Activated CD4-positive, alpha-beta T cell treated with anti-CD3 and anti-CD28 coated beads, Interleukin-2, amount 50 U/mL, for 1 hour (primary cell): ENCODE measurements at places on chromosomes 12 and 14.

GRCh38 chr12:6534945-6535696 lies 804 bp downstream of the GAPDH start:
- DNase-seq, result peak; percentile 68

GRCh38 chr12:49801141-49802063 lies 26.8 kb downstream of the NCKAP5L start:
- DNase-seq, result no peak

- DNase-seq, result no peak
Measured at GRCh38 chr12:112183141-112184021, 58.0 kb downstream of the TRAFD1 start.

DNA sequence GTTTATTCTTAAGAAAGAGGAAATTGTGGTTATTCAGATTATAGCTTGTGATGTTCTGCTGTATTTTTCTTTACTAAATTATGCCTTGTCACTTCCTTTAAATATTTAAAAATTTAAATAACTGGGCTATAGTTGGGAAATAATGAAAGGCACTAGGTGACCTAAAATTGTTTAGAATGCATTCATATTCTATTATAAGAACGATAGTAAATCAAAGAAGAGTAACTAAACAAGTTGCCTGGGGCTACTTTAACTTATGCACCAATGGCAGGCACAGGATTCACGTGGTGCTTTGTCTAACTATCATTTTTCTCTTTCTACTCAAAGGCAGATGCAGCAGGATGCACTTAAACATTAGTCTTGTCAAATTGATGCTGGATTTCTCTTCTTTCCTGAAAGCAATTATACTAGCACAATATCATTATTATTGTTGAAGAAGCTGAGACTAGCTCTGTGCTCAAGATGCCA lies 190.7 kb upstream of the PPFIA2 start:
- DNase-seq, result no peak

- no peak for DNase-seq
Measured at GRCh38 chr12:55972911-55973598, 823 bp upstream of the RAB5B start.

GRCh38 chr12:90543374-90543773 lies 411.6 kb downstream of the CCER1 start:
- no peak for DNase-seq

GRCh38 chr14:61174441-61174891 lies 106.7 kb downstream of the TMEM30B start:
- DNase-seq, result no peak

- no peak for DNase-seq
Measured at GRCh38 chr14:70776197-70776596, 33.1 kb downstream of the MAP3K9 start.

DNA sequence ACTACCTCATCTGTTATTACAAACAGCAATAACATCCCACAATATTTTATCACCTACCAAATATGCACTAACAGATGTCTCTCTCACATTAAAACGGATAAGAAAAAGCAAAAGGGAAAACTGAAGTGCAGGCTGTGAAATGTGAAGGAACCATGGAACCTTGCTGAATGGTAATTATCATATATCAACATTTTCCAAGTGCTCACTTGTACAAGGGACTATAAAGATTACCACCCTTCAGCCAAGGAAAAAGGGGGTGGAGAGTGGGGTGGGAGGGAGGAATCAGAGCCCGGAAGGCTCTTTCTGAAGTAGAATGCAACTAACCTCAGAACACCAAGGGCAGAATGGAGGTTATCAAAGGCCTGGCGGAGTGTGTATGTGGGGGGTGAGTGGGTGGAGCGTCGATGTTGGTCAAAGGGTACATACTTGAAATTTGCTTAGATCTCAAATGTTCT lies 1.2 kb downstream of the SNX6 start:
- DNase-seq, result peak; percentile 21

GRCh38 chr12:24947541-24948419 lies 1.1 kb downstream of the BCAT1 start:
- DNase-seq, result no peak

GRCh38 chr12:4490973-4491372 lies 45.4 kb upstream of the FGF6 start:
- DNase-seq, result no peak

- no peak for DNase-seq
Measured at GRCh38 chr12:115364921-115365320, 680.9 kb upstream of the TBX3 start.

- DNase-seq, result no peak
Measured at GRCh38 chr14:78018283-78018682, 151.9 kb upstream of the NRXN3 start.

DNA sequence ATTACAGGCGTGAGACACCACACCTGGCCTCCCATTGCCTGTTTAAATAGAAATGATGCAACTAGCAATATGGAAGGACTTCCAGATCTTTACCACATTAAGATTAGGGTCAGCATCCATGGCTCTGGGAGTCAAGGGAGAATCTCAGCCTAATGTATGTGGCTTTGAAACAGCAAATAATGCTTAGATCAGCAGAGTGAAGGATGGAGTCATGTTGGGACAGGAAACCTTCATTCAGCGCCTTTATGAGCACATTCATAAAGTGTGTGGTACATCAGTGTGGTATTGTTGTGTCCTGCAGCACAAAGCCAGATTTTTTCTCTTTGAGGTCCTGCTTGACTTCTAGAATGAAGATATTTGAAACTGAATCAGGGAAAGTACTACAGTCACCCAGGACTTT lies 15.3 kb upstream of the SPSB2 start:
- no peak for DNase-seq

DNA sequence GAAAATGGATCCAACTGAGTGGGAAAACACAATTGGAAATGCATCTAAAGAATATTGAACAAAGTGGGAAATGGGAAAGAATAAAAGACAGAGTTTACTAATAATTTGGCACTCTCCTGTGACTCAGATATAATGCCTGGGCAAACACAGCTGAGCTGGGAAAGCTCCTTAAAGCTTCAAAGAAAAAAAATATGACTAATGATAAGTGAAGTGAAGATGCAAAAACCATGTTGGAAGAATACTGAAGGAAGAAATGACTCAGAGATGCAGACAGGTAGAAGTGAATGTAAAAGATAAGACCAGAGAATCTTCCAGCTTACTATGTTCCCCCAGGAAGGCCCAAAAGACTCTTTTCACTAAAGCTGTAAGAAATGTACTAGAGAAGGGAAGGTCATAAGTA lies 62.4 kb upstream of the FOXG1 start:
- DNase-seq, result no peak

DNA sequence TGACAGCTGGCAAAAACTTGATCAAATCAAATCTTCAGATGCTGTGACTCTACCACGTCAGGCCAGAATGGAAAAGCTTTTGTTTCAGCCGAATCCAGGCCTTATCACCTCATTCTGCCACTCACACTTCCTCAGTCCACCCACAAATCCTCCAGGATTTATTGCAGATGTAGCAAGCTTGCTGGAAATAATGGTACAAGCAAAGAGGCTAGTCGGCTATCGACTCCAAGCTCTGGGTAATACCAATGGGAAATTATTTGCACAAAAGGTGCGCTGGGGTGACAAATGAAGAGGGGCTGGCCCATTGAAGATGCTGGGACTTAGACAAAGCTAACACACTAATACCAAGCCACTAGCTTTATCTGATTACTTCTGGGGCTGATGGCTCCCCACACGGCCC lies 250.5 kb downstream of the ASCL1 start:
- DNase-seq, result no peak

- DNase-seq, result no peak
Measured at GRCh38 chr12:89177802-89178395, 174.4 kb downstream of the DUSP6 start.

DNA sequence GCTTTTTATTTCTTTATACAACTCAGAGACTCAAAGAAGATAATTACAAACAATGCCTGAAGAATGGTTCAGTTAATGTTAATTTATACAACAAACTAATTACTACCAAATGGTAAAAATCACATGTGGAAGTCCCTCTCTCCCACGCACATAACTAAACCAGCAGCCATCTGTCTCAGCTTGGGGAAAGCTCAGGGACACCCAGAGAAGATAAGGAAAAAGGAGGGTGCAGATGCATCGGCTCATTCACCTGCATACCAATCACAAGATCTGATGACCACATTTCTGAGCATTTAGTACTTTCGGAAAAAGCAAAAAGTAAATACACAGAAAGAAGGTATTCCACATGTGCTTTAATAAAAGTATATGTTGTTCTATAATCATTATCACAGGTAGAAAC lies 136.3 kb downstream of the SOX5 start:
- DNase-seq, result no peak

- DNase-seq, result no peak
Measured at GRCh38 chr14:104788873-104789663, 6.5 kb downstream of the AKT1 start.

DNA sequence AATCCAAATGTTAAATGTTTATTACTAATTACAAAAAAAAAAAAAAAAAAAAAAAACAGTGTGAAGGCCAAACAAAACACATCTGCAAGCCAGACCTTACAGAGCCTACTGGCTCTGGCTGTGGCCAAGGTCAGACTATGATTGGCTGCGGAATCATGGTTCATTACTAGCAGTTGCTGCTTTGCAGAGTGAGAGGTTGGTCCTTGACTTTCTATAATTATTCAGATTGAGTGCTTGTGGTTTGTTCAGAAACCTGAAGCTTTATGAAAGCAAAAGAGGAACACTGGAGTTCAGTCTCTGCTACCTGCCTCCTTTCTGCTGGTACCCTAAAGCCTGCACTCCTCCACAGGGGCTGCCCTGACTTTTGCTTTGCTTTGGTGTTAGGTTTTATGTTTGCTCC lies 550.9 kb downstream of the BCL11B start:
- no peak for DNase-seq

DNA sequence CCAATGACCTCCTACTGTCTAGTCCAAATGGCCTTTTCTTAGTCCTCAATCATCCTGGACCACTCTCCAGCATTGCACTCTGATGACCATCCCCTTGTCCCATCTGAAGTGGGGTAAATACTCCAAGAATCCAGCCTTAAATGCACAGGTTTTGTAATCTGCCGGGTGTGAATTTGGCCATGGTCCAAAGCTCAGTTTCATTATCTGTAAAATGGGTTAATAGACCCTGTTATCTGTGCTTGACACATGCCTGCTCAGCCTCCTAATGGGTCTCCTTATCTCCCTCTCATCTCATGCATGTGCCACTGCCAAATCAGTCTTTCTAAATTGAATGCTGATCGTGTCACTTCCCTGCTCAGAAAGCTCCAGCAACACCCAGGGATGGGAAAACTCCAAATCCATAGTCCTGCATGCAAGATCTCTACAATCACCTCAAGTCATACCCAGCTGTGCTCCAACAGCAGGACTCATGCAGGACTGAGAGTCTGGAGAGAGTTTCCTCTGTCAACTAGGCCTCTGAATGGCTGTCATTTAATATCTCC lies 22.3 kb downstream of the LGR5 start:
- no peak for DNase-seq

DNA sequence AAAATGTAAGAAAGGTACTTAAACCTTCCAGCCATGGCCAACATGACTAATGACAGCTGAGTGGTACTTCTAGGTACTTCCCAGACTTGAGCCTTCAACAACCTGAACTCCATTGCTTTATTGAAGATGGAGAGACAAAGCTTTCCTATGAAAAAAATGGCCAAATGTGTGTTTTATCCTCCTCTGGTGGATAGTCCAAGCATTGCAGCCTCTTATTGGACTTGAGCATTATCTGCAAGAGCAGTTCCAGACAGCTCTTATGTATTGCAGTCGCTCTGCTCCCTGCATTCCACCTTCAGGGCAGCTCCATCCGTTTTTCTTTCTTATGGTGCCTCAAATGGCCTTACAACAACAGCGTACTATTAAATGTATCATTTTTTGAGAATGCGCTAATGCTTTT lies 588.2 kb downstream of the NRXN3 start:
- DNase-seq, result no peak

DNA sequence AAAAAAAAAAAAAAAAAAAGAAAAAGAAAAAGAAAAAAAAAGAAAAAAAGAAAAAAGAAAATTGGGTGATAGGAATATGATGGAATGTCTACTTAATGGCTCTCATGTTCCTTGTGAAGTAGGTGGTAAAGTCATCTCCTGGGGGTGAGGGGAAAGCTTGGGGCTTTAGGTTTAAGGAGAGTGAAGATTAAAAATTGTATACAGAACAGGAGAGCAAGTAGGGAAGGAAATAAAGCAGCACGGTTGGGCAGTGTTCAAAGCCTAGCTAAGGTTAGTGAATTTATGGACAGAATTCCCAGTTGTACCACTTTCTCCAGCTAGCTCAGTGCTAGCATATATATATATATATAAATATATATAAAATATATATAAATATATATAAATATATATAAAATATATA lies 40.0 kb upstream of the SLC2A13 start:
- DNase-seq, result no peak

DNA sequence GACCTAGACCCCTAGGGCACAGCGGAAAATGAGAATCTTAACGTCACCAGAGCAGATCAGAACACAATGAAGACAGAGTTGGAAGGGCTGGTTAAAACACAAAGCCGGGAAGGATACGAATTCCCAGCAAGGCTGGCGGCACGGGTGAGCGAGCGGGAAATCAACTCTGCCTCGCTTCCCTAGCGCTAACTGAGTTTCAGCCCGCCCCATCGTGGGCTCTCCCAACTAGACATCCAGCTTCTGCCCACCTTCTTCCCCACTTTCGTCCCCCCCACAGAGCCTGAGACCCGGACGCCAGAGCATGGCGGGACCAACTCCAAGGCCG lies 377 bp downstream of the CCNT1 start:
- no peak for DNase-seq

- DNase-seq, result no peak
Measured at GRCh38 chr14:38592764-38593442, 337.0 kb upstream of the CLEC14A start.

DNA sequence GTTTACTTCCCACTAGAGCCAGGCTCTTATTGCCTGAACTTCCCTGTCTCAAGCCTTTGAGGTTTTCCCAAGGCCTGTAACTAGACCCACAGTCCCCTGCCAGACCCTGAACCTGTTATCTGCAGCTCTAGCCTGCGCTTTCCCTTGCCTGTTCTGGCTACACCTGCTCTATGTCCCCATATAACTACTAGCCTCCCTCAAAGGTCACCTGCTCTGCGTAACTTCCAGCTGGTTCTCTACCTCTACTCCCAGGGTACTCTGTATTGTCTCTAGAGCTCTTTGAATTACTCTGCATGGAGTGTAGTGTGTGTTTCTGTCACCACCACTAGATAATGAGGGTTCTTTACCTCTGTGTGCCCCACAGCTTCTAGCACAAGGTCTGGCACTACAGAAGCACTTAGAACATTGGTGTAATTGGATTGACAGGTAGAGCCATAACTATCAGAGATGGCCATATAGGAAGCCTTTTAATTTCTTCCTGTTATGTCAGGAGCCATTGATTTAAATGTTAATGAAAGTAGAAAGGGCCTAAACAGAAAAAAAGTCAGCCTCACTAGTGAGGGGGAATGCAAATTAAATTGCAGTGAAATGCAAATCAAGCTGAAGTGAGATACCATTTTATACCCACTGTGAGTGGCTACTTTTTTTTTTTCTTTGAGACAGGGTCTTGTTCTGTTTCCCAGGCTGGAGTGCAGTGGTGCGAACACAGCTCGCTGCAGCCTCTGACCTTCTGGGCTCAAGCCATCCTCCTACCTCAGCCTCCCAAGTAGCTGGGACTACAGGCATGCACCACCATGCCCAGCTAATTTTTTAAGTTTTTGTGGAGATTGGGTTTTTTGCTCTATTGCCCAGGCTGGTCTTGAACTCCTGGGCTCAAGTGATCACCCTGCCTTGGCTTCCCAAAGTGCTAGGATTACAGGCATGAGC lies 47.8 kb downstream of the EID3 start:
- no peak for DNase-seq
